ENCODE measurements at places on chromosomes 6 and 20.

GRCh38 chr6:26367114-26367513 is 2.1 kb downstream of the BTN3A2 start:
- DNase-seq = no peak

DNA sequence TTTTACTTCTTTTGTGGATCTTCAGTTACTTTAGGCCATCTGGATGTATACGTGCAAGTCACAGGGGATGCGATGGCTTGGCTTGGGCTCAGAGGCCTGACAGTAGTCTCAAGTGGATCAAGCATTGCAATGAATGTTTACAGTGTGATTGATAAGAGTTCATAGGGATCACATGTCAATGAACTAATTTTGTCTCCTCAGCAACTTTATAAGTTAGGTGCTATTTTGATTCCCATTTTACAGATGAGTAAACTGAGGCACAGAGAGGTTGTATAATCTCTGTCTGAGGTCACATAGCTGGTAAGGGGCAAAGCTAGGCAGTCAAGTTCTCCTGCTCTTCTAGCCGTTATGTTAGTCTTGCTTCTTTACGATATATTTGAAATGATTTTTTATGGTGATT is 13.5 kb downstream of the MEI4 start:
- DNase-seq = no peak

- DNase-seq = no peak
Measured at GRCh38 chr6:101146389-101146788, 247.1 kb upstream of the GRIK2 start.

DNA sequence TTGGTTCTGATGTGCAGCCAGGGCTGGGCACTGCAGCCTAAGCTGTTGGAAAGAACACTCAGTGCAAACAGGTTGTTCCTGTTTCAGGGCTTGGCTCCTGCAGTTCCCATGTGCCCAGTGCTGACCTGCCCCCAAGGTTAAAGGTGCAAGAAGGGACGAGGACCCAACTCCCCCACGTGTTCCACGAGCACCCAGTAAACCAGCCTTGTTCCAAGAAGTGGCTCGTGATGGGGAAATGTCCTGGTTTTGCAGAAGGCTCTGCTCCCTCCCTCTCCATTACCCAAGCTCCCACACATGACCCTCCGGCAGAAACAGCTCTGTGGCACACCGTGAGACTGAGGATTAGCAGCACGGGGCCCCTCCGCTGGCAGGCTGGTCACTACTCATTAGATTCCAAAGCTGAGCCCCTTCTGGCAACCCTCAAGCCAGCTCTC is 9.4 kb downstream of the ACSS1 start:
- DNase-seq = no peak

GRCh38 chr6:148203970-148204369 is 138.7 kb upstream of the SASH1 start:
- DNase-seq = peak; percentile 38

DNA sequence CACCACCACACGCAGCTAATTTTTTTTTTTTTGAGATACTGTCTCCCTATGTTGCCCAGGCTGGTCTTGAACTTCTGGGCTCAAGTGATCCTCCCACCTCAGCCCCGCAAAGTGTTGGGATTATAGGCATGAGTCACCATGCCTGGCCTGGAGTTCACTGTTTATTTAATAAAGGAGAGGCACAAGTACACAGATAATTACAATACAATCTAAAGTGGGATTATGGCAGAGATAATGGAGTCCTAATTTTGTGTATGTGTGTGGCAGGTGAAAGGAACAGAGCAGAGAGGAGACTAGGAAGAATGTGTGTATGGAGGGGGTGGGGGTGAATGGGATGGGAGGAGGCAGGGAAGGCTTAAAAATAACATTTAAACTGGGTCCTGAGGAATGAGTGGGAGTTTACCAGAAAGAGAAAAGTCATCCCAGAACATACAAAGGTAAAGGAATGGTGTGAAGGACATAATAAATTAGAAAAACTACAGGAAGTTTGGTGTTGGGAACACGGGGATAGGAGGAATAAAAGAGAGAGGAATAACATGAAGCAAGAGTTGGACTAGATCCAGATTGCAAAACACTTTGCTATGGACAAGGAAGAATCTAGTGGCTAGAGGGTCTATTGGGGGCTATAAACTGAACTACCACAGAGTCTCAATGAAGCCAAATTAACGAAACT is 4.4 kb downstream of the NCOA5 start:
- peak; percentile 44 for DNase-seq

DNA sequence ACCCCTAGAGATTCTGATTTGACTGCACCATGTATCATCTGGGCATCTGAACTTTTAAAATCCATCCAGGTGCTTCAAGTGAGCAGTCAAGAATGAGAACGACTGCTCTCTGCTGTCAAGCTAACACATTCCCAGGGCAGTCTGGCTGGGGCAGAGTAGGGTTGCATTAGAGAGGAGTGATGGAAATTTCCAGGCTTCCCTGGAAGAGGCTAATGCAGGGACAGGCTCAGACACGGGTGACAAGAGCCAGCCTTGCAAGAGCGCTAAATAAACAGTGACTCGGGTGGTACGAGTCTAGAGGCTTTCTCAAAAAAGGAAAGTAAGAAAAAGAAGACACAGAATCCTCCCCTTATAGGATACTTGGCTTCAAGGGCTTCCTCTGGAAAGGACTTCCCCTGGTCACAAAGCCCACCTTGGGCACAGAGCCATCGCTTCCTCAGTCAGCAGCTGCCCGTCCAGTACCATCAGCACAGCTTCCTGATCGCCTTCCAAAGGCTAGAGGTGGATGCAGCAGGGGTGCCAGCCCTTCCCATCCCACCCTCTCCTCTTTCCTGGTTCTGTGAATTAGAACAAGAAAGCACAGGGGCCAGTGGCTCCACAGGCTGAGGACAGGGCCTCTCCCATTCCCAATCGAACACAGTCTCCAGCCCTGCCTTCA is 177.4 kb upstream of the RREB1 start:
- DNase-seq = no peak

GRCh38 chr6:34343806-34344205 is 48.7 kb downstream of the NUDT3 start:
- DNase-seq = no peak

- DNase-seq = no peak
Measured at GRCh38 chr6:13355999-13356785, 27.9 kb upstream of the TBC1D7 start.

- no peak for DNase-seq
Measured at GRCh38 chr20:1105599-1106194, 12.7 kb upstream of the PSMF1 start.

- DNase-seq = no peak
Measured at GRCh38 chr6:50180646-50181045, 130.9 kb upstream of the DEFB112 start.
